ENCODE measurements at places on chromosomes 1 and 21.

DNA sequence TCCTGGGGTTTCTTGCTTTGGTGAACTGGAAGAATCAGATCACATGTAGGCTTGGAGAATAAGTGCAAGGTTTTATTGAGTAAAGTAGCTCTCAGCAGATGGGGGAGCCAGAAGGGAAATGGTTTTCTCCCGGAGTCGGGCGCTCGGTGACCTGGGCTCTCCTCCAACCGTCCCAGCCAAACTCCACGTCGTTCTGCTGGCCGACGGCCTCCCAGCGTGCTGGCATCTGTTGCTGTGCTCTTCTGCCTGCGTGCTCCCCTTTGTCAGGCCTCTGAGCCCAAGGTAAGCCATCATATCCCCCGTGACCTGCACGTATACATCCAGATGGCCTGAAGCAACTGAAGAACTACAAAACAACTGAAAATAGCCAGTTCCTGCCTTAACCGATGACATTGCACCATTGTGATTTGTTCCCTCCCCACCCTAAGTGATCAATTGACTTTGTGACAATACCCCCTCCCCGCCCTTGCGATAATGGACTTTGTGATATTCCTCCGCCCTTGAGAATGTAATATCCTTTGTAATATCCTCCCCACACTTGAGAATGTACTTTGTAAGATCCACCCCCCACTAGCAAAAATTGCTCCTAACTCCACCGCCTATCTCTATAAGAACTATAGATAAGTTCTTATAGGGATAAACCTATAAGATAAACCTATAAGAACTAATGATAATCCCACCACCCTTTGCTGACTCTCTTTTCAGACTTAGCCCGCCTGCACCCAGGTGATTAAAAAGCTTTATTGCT is 88.3 kb downstream of the SMYD3 start:
- DNase-seq: no peak

DNA sequence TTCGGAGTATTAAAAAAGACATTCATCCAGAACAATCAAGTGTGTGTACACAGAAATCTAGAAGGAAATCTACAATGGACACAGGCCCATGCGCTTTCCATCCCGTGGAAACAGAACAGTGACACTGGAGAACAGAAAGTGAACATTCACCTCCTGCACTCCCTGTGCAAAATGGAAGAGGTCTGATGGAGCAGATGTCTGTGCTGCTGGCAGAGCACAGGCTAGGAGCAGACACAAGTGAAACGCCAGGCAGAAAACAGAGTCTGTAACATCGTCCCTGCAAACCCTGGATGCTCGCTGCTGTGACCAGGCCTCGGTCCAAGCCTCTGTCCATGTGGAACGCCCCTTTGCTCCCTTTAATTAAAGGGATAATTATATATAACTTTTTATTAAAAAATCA is 36.1 kb downstream of the SLC45A1 start:
- no peak for DNase-seq

- no peak for DNase-seq
These were observed 4.4 kb upstream of the WDR64 start for GRCh38 chr1:241647658-241648057.

DNA sequence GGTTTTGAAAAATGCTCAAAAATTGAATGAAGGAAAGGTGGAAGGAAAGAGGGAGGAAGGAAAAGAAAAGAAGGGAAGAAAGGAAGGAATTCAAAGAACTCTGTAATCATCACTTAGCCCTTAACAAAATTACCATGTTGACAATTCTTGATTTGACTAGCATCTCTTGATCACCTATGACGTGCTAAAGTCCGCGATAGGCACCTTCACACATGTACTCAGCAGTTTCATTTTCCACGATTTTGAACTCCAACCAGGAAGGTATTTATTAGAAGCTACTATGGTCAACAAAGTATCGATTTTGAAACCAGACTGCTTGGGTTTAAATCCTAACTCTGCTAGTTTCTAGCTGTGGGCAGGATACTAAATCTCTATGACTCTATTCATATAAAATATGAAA is 146.9 kb downstream of the DAB1 start:
- DNase-seq: no peak

GRCh38 chr1:196373798-196374197 is 234.4 kb downstream of the KCNT2 start:
- DNase-seq: no peak

DNA sequence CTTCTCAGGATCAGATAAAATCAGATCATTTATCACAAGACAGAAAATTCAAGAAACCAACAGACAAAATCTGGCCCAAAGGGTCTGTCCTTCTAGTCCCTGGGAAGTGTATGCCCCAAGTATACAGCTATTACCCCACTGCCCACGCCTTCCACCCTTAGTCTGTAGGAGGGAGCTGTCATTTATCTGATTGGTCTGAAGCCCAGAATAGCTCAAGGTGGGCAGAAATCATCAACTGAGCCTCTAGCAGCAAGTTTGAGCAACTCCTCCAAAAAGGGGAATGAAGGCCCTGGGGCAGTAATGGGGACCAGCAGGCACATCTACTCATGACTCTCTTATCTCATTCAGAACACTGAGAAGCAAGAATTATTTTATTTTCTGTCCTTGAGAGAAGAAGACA is 126.9 kb downstream of the MATN1 start:
- no peak for DNase-seq

DNA sequence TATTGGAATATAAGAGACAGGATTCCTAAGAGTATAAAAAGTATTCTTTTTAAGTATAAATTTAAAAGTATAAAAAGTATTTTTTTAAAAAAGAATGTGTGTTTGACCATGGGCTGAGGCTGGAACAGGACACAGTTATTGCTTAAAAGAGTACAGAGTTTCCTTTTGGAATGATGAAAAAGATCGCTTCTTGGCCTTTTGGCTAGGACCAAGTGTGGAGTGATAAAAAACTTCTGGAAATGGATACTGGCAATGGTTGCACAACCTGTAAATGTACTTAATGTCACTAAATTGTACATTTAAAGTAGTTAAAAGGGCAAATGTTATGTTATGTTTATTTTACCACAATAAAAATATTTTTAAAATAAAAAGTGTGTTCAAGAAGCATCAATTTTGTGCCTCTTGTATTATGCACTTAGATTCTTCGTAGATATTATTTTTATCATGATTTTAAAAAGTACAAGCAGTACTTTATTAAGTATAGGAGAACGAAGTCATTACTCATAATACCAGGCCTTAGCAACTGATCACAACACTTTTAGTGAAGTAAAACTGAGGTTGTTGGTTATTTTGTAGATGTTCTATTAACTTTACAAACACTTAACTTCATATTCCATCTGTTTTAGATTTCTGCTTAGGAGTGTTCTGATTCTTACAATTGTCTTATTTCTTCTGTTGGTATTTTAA is 389.1 kb upstream of the ZP4 start:
- no peak for DNase-seq

GRCh38 chr1:18703041-18703621 is 72.5 kb downstream of the PAX7 start:
- no peak for DNase-seq

- DNase-seq: no peak
These were observed 16.2 kb downstream of the RHOU start for GRCh38 chr1:228751360-228752098.

- no peak for DNase-seq
These were observed 36.2 kb upstream of the C1QA start for GRCh38 chr1:22600071-22600816.

- peak; percentile 40 for DNase-seq
These were observed 3.7 kb downstream of the MATN1 start for GRCh38 chr1:30719406-30720270.

- DNase-seq: no peak
These were observed 24.7 kb upstream of the SLC44A3 start for GRCh38 chr1:94795434-94795833.

DNA sequence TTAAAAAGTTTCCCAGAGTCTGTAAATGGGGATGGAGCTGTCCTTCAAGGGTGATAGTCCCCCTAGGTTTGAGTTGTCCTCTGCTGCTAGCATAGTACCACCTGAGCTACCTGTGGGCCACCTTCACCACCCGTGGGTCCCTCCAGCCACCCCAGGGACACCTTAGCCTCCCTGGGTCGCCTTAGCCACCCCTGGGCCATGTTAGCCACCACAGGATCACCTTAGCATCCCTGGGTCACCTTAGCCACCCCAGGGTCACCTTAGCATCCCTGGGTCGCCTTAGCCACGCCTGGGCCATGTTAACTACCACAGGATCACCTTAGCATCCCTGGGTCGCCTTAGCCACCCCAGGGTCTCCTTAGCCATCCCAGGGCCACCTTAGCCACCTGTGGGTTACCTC is 67.1 kb downstream of the ADARB1 start:
- DNase-seq: no peak

DNA sequence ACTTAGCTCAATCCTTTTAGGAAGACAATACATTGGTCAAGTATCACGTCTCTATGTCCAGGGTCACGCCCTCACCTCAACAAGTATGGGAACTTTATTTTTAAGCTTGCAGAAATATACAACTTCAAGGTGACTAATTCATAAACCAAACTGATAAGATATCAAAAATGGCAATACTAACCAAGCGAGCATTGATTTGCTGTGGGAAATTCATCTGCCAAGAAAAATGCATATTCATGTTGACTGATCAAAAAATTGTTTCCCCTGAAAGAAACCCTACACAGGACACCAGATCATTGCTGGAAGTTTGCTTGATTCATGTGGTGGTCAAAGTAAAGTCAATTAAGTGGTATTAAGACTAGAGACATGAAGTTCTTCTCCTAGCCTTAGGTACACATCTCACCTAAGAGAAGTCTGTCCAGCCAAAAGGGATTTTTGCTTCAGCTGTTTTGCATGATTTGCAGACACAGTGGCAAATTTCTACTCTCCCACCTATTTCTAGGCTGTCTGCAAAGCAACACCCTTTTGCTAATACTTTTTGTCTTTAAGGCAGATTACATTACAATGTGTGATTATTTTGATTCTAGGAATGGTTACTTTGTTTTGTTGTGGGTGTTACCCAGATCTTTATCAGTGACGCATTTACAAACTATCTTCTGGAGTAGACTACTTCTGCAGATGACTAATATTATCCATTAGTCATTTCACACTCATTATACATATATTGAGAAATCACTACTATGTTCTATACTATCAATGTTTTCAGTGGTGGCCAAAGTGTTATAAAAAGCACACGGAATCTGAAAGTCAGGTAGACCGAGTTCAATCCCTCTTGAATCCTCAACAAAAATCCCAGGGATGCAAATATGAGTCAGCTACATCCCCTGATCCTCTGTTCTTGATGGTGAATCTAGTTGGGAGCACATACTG is 12.4 kb downstream of the SAMSN1 start:
- DNase-seq: peak; percentile 55

DNA sequence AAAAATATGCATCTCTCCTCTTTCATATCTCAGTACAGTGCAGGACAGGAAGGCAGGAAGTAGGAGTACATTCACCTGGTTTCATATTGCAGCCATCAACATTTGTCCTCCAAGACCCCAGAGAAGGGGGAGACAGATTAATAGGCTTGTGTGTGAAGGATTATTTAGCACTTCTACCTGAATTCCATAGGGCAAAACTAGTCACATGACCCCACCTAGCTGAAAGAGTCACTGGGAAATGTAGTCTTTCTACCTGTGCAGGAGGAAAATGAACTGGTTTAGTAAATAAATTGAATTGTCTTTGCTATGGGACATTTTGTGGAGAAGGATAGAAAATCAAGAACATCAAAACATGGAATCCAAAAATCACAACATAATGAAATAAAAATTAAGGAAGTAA is 13.9 kb upstream of the TRIM33 start:
- no peak for DNase-seq

GRCh38 chr1:23673086-23673813 is 18.4 kb upstream of the RPL11 start:
- peak; percentile 4 for DNase-seq

DNA sequence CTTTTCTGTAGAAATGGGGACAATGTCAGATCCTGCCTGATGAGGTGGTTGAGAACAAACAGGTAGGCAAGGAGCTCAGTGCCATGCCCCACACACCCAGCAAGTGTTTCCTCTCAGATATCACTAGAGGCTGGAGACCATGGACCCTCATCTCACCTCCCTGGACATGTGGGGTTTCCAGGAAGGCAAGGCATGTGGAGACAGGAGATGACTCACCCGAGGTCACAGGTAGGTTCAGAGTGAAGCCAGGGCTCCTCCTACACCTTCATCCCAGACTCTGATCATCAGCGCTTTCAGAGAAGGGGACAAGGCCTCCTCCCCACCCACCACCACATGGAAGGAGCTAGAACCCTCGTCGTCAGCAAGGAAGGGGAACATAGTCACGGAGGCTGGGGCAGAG is 69.2 kb downstream of the MATN1 start:
- no peak for DNase-seq

GRCh38 chr21:33550772-33551660 is 8.2 kb downstream of the SON start:
- DNase-seq: no peak

DNA sequence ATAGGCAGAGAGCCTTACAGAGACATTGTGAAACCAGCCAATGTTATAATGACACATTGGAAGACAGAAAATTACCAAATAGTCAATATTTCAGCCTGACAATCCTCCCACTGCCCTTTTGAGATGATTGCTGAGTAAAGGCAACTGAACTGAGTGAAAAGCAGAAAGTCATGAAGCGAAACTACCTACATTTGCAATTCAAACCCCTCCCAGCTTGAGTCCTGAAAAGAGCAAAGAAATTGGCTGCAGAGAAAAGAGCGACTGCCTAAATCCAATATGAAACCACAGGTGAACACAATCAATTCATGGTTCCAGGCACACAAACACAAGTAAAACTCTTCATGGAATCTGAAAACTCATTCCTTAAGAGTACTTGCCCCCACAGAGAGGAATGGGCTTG is 143.4 kb upstream of the CHRM3 start:
- DNase-seq: no peak

GRCh38 chr1:61271412-61271789 is 189.0 kb downstream of the NFIA start:
- DNase-seq: no peak

GRCh38 chr21:39616211-39616772 is 3.6 kb downstream of the B3GALT5 start:
- no peak for DNase-seq

DNA sequence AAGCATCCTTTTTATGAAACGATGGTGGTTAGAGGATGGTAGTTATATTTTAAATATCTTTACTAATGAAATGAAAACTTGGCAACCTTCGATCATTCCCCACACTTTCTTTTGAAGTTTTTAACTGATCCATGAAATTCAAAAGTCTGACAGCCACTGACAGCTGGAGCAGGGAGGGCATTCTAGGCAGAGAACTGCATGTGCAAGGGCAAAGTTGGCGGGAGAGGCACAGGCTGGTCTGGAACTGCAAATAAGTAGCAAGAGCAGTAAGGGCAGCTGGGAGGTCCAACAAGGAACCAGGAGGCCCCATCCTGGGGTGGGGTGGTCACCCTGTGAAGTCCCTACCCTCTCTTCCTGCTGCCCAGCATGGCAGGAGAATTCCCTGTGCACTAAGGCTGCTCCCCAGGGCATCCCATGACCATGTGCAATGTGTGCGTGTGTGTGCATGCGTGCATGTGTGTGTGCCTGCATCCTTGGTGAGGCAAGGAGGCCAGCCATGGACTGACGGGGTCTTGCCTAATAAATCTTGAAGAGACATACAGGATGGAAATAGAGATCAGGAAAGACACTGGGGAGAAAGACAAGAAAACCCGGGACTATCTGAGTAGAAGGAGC is 33.1 kb upstream of the FOXO6 start:
- DNase-seq: no peak

- no peak for DNase-seq
These were observed 60.3 kb downstream of the LMO4 start for GRCh38 chr1:87389011-87389410.
